ENCODE measurements at places on chromosomes 7 and 10.

DNA sequence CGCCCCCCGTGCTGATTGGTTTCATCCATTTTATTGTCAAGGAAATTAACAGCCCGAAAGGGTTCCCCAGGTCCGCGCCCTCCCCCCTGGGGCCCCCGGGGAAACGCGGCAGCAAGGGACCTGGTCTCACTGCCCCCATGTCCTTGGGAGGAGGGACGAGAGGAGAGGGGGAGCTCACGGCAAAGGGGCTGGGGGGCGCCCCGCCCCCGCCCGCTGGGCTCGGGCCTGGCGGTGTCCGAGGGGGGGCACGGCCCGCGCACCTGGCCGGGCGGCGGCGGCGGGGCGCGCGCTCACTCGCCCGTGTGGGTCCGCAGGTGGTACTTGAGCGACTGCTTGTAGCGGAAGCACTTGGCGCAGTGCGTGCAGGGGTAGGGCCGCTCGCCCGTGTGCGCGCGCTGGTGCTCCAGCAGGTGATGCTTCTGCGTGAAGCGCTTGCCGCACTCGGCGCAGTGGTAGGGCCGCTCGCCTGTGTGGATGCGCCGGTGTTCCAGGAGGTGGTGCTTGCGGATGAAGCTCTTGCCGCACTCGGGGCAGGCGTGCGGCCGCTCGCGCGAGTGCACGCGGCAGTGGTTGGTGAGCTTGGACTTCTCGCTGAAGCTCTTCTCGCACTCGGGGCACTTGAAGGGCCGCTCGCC lies 29.3 kb downstream of the ZNF777 start:
- no peak for DNase-seq

GRCh38 chr10:31549896-31550295 lies 230.9 kb downstream of the ZEB1 start:
- DNase-seq, result no peak

- DNase-seq, result no peak
Observed at GRCh38 chr7:26398427-26398755, 106.7 kb downstream of the SNX10 start.

- no peak for DNase-seq
Observed at GRCh38 chr10:69385454-69386350, 31.0 kb downstream of the TACR2 start.

DNA sequence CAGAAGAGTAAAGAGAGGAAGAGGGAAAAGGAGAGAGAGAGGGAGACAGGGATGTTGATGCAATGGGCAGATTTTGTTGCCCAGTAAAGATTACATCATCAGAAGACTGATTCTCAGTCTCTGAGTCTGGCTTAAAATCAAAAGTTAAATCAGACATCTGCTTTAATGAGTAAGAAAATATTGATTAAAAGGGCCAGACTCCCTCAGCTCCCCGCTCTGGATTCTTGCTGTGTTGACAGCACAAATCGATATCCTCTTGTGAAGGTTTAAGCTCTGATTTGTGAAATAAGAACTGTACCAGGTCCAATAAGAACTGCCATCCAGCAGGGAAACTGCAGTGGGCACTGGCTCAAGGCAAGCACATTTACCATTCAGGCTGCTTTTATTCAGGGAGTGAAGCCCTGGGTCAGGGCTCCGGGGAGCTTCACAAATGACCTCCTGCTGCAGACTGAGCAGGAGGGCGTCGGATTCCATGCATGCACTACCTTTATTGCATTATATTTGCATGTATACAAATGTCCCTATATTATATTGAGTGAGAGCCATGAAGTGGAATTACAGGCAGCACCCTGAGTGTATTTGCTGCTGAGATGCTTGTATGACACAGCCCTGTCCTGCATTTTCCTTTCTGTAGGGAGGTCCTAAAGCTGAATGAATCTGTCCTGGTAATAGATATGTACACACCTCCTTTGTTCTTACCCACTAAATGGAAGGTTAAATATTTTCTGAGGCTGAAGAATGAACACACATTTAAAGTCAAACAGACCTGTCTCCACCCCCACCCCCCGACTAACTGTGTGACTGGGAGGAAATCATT lies 401.5 kb downstream of the REEP3 start:
- DNase-seq, result no peak

DNA sequence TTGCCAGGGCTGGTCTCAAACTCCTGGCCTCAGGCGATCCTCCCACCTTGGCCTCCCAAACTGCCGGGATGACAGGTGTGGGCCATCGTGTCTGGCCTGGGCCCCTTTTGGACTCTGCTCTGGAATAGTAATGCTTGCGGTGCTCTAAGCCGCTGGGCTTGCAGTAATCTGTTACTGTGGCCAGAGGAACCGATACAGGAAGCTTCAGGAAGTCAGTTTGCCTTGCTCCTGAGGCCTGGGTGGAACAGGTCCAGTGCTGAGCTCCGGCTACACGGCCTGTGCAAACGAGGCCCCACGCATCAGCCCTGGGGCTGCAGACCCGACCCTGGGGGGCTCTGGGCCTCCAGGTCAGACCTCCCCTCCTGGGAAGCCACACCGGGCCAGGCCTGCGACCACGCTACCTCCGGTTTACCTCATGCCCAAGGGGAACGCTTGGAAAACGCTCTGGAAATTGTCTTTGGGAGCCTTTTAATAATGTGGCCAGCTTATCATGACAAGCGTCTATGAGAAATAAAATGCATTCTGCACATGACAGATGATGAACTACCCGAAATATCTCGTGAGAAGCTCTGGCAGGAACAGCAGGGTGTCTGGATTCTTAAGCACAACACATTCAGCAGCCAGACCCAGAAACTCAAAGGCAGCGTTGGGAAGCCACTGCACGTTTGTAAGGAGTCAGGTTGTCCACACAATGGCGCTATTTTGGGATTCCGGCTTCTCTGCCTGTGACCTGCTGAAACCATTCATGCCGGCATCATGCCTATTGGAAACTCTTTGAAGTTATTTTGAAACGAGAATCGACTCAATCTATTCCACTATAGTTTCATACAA lies 10.1 kb upstream of the ADAP1 start:
- DNase-seq, result no peak

DNA sequence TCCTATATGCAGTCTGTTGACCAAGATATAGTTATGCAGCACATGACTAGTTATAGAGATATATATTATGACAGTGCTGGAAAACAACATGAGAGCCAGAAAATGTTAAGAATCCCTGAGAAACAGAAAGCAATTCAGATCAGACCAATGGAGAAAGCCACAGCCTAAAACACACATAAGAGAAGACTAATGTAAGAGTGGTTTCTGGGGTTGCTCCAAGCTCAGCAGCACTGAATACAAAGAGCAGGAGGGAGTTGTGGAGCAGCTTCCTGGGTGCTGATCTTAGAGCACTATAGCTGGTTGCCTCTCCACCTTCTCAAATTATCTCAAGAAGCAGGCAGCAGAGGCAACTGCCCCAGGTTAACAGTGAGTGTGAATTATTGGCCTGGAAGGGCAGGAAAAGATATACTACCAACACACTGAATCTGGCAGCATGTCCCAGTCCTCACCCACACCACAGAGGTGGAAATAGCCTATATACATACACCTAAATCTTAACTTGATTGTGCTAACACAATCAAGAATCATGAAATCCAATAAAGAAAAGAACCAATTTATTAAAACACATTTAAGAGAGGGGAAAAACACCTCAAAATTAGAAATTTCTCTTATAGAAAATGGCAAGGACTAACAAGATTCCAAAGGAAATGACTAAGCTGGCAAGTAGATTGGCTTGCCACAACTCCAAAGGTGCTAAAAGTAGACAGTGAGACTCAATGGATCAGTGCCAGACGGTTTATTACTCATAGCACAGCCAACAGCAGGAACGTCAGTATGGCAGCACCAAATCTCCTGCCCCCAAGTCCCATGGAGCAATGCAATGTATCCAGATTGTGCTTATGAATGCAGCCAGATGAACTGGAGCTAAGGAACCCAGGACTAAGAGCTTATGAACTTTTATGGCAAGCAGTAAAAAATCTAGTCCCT lies 5.1 kb downstream of the PTTG1IP2 start:
- DNase-seq, result no peak

DNA sequence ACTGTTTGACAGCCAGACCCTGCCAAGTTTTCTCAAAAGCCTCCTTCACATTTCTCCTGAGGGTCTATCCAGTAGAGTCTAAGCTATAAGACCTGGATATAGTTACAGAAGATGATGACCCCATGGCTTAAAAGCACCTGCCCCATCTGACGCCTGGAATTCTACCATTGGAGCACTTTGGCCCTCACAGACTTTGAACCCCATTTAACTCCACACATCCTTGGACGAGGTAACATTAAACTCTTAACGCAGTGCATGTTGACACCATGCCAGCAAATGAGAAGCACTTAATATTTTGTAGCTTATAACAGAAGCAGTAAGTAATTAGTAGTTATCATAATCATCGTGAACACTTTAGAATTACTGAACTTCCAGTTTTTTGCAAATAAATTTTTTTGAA lies 61.9 kb upstream of the SMNDC1 start:
- no peak for DNase-seq

DNA sequence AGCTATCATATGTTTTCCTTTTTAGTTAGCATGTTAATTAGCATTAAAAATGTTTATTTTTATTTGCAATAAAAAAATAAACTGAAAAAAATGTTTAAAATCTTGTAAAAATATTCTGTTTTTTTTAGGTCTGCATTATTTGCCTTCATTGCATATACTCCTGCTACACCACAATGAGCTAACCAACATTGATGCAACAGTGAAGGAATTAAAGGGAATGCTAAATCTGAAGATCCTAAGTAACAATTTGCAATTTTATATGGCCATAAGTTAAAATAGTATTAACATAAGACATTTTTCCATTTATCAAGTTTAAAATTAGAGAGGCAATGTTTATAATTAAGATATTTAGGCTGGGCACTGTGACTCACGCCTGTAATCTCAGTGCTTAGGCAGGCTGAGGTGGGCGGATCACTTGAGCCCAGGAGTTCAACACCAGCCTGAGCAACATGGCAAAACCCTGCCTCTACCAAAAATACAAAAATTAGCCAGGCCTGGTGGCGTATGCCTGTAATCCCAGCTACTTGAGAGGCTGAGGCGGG lies 32.2 kb downstream of the LRRC72 start:
- no peak for DNase-seq

DNA sequence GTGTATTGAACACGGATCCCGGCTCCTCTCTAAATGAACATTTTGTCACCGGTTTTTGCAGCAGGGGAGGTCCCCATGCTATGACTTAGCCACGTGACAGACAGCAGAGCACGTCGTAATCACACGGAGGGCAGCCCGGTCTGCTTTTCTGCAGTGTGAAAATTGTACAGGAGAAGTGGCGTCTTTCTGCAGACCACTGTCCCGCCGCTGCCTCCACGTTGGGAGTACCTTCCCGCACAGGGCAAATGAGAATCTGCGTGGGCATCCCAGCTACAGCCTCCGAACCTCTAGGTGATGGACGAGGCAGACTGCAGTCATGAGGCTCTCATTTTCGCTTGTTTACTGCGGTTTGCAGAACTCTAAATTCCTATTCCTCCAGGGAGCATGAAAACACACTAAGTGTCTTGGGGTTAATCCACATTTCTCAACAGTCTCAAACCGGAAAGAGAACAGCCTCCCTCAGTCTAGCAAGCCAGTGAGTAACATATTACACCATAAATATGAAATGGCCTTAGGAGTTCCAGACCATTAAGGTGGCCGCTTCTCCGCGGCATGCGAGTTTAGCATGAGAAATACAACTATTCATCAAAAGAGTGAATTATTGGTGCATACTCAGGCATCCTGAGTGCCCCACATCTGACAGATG lies 89.8 kb downstream of the TCERG1L start:
- no peak for DNase-seq

DNA sequence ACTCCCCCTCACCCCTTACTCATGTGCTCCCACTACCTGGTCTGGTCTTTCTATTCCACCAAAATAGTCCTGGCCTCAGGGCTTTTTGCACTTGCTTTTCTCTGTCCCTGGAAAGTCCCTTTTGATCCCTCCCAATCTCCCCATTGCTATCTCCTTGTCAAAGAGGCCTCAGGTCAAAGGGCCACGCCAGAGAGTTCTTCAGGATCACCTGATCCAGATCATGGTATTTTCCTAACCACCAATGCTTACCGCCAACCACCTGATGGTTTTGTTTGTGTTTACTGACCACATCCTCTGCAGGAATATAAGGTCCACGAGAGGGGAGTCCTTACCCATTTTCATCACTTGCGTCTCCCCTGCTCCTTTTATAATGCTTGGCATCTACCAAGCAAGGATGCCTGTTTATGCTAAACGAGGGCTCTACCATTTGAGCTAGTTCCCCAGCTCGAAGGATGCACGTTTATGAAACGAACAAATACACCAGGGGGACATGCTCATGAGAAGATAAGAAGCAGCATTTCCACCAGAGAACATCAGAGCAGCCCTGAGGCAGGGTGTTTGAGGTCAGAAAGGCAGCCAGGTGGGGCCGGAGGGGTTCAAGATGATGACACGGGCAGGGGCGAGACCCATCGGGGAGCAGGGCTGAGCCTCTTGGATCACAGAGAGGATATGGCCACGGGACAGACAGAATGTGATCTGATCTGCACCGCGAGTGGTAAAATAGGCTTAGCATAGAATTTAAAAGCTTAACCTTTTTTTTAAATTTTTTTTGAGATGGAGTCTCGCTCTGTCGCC lies 43.1 kb upstream of the FOXK1 start:
- no peak for DNase-seq

GRCh38 chr7:28700790-28701203 lies 257.3 kb downstream of the TRIL start:
- DNase-seq, result no peak

- DNase-seq, result no peak
Observed at GRCh38 chr7:142478479-142479220, 220.8 kb upstream of the PRSS58 start.

- DNase-seq, result peak; percentile 54
Observed at GRCh38 chr10:6347391-6347951, 144.7 kb downstream of the PFKFB3 start.

- DNase-seq, result no peak
Observed at GRCh38 chr10:33355274-33355673, 20.8 kb upstream of the NRP1 start.

GRCh38 chr7:104431930-104432329 lies 103.5 kb downstream of the LHFPL3 start:
- DNase-seq, result no peak

DNA sequence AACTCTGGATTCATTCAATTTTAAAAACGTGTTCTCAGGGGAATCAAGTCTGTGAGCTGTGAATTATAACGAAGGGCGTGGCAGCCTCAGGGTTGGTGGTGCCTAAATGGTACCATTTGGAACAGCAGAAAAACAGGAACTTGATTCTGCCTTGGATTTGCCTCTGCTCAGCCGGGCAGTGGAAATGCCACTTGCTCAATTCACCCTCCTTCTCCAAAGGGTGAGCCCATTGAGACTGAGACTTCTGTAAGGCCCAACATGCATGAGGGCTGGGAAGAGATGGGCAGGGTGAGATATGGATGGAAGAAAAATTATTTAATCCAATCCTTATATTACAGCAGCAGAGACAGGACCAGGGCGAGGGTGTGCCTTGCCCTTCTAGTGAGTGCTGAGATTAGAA lies 107.1 kb upstream of the HABP2 start:
- DNase-seq, result no peak

GRCh38 chr7:108452707-108453106 lies 3.5 kb downstream of the NRCAM start:
- no peak for DNase-seq

All from central memory CD8-positive, alpha-beta T cell (primary cell).